ENCODE measurements at places on chromosomes 16 and 17. TPM values are rescaled to one million over a fixed set of nuclear protein-coding genes. Genes with fewer than 3 reads are reported as not detected.

MFAP4 gene
- 20.2 TPM for total RNA-seq

HAGHL gene
- total RNA-seq: 10.6 TPM

CCDC137 gene
- 12.0 TPM for total RNA-seq

CCL5 gene
- total RNA-seq: not detected

DNA sequence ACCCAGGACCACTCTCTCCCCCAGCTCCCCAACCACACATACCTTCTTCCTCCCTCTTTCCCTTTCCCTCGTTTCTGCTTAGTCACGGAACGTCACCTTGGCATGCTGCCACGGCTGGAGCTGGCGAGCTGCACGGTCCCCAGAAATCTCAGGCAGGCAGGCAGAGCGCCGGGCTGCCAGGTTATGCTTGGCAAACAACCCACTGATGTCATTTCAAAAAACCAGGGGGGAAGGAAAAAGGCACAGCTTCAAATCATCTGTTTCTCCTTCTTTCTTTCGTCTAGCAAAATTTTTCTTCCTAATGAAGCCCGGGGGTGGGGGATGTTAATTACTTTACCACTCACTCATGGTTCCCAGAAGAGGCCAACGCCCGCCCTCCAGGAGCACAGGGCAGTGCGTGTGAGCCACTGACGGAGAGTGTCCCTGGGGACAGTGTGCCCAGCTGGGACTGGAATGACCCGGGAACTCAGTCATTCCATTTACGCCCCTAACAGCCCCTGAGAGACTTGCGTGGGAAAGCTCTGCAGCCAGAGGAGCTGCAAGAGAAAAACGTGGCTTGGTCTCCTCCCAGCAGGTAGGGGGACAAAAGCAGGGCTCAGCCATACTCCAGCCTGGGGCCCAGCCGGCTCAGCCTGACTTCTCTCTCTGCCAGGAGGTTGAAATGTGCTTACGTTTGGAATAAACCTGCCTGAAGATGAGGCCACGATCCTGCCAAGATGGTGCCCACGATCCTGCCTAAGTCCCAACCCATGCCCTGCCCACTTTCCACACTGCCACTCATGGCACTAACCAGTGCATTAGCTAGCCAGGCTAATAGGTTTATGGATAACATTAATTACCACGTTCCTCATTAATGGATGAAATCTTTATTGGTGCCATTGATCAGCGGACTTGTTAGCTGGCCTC is 198.9 kb downstream of the ZFHX3 start:
- peak; percentile 96 for DNase-seq

GRCh38 chr16:11447836-11448235 is 102.6 kb downstream of the RMI2 start:
- DNase-seq: no peak

DNA sequence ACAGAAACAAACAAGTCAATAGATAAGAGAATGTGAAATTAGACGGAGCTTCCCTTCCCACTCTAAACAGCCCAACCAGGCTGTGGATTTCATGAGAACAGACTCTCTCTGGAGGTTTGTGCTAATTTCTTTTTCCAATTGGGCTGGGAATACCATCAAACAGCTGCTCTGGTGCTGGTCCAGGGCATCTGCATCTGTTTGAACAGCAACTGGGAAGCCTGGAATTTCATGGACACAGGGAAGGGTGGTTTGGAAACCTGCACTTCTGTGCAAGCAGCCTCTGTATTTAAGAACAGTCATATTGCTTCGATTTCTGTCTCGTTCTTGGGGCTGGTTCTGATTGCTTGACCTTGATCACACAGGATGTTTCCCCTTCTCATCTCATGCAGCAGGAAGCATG is 88.7 kb downstream of the FOXL1 start:
- peak; percentile 66 for DNase-seq

DNA sequence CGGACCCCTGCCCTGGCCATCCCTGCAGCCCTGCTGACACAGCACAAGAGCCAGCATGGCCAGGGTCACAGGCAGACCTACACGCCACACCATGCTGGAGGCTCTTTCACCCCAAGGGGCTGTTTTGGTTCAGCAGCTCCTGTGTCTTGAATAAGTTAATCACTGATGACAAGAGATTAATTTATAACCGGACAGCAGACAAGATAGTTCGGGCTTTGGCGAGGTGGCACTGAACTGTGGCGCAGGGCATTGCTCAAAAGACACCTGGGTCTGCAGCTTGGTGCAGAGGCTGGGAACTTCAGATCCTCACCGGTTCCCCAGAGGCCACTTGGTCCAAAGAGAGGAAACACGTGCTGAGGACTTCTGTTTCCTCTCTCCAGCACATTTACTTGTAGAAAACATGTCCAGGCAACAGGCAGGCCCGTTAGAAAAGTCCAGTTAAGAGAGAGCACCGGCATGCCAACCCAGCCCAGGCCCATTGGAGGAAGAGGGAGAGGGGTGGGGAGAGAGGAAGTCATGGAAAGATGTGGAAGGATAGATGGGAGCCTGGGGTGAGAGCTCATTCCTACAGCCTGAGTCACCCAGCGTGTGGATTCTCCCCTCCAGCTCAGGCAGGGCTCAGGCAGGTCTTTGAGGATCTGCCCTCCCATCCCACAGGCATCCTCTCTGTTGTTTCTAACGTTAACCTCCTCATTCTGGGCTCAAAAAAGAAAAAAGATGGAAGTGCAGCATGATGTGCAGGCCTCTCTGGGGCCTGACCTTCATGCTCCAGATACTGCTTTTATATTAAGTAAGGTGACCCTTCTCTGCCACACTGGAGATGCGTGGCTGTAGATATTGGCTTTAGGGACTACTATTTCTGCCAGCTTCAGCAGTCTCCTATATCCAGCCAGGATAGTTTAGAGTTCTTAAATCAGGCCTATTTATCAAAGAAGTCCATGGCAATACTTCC is 80.0 kb upstream of the HNF1B start:
- DNase-seq: peak; percentile 71

GRCh38 chr16:49455991-49456745 is 82.6 kb downstream of the C16orf78 start:
- DNase-seq: no peak

- DNase-seq: no peak
Measured at GRCh38 chr16:13883276-13883675, 36.7 kb upstream of the ERCC4 start.

DNA sequence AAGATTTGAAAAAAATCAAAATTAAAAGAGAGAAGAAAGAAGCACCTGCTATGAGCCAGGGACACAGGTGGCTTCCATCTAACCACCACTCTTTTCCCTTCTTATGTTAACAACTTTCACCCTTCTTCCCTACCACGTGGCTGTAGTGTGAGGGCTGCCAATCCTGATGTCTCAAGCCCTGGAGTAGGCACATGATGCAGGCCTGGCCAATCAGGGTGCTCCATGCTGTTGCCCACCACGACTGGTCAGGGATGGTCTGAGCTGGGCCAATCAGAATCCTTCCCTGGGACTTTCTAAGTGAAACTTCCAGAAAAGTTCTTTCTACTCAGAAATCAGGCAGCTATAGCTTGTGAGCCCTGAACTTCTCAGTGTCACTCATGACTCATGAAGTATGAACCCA is 140.7 kb downstream of the SDK2 start:
- no peak for DNase-seq

- DNase-seq: no peak
Measured at GRCh38 chr17:6018788-6019187, 51.4 kb upstream of the WSCD1 start.

- DNase-seq: no peak
Measured at GRCh38 chr16:68386628-68387027, 61.7 kb downstream of the SMPD3 start.

GRCh38 chr16:15466886-15467781 is 32.7 kb downstream of the BMERB1 start:
- DNase-seq: peak; percentile 36

DNA sequence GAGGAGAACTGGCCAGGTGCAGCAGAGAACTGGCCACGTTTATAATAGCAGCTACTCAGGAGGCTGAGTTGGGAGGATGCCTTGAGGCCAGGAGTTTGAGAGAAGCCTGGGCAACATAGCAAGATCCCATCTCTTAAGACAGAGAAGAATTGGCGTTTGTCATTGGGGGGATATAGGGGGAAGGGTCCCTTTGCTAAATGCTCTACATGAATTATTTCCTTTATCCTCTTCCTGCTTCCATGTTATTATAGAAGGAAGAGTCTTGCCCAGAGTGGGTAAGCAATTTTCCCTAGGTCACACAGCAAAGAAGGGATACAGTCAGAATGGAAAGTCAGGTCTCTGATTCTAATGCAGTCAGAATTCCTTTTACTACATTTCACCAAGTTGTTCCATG is 68.0 kb downstream of the MYH11 start:
- no peak for DNase-seq

- no peak for DNase-seq
Measured at GRCh38 chr16:49799172-49799571, 56.7 kb downstream of the ZNF423 start.

GRCh38 chr17:7627250-7628121 is at the start of gene SAT2:
Gene SAT2 (minus strand): TSS chr17:7627821. CDS start chr17:7627635, 186 bp downstream.
- peak; percentile 95 for DNase-seq

DNA sequence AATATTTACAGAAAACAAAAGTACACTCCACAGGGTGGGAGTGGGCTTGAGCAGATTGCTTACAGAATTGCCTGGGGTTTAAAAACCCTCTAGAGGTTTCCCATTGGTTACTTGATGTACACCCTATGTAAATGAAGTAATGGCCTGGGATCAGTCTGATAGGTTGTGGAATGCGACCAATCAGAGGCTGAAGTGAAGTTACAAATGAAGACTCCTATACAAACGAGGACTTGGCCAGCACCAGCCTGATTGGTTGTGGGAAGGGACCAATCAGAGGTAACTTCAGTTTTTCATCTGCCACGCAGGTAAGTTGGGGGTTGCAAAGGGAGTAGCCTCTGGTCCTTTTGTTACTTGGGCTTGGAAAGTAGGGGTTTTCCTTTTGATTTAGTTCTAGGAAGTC is 8.8 kb downstream of the EEF2K start:
- DNase-seq: no peak
